ENCODE measurements at places on chromosomes 11 and 22.

GRCh38 chr11:127074151-127074761, 73.7 kb upstream of the KIRREL3 start:
- no peak for DNase-seq

DNA sequence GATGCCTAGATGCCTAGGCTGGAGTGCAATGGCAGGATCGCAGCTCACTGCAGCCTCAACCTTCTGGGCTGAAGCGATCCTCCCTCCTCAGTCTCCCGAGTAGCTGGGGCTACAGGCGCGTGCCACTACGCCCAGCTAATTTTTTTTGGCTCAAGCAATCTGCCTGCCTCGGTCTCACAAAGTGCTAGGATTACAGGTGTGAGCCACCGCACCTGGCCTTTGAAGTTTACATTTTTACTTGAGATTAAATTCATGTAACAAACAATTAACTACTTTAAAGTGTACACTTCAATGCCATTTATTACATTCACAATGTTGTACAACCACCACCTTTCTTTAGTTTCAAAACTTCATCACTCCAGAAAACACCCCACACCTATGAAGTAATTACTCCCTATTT, 3.5 kb upstream of the FOSL1 start:
- no peak for DNase-seq

- DNase-seq, result no peak
Measured at GRCh38 chr11:110301032-110301431, 4.6 kb upstream of the RDX start.

GRCh38 chr11:45949992-45950407, 27.5 kb downstream of the LARGE2 start:
- no peak for DNase-seq

DNA sequence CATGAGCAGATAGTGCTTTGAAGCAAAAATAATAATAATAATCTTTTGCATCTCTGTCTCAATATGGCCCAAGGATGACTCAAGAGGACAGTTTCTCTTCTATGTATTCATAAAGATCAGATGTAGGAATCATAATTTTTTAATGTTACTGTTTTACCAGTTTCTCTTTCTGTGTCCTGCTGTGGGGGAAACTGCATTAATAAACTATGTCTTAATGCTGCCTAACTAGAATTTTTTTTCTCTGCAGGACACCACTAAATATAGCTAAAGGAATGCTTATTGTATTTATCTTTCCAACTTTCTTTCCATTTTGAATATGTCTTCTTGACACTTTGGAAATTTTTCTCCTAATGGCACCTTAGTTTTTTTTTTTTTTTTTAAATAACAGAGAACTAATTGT, 6.5 kb downstream of the FJX1 start:
- no peak for DNase-seq

DNA sequence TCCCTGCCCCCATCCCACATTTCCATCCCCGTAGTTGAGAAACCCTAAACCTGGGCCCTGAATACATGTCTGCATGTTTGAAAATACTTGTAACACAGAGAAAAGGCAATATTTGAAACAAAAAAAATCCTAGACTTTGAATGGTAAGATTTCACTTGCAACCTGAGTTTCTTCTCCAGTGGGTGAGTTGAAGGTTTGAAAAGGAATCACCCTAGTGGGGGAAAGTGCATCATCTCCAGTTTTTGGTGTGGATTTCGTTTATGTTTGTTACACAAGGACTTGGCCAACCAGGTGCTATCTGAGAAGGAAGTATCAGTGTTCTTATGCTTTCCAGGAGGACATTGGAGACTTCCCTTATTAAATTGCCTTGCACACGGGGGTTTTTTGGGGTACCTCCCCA, 90.4 kb downstream of the ABTB2 start:
- no peak for DNase-seq

DNA sequence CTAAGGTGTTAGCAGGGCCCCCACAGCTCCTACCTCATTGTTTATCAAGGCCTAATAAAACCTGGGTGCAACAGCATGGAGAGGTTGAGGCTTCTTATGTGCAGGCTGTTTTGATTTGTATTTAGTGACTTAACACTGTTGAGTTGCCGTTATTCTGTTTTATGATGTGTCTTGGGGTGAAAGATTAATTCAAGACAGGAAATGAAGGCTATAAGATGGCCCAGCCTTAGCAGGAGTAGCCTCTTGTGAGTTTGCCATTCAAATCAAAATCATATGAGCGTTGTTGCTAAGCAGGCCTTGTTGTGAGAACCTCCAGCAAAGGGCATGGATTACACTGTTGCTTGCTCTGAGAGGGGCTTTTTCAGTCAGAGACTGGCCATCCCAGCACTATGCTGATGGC, 31.8 kb downstream of the MICAL2 start:
- no peak for DNase-seq

DNA sequence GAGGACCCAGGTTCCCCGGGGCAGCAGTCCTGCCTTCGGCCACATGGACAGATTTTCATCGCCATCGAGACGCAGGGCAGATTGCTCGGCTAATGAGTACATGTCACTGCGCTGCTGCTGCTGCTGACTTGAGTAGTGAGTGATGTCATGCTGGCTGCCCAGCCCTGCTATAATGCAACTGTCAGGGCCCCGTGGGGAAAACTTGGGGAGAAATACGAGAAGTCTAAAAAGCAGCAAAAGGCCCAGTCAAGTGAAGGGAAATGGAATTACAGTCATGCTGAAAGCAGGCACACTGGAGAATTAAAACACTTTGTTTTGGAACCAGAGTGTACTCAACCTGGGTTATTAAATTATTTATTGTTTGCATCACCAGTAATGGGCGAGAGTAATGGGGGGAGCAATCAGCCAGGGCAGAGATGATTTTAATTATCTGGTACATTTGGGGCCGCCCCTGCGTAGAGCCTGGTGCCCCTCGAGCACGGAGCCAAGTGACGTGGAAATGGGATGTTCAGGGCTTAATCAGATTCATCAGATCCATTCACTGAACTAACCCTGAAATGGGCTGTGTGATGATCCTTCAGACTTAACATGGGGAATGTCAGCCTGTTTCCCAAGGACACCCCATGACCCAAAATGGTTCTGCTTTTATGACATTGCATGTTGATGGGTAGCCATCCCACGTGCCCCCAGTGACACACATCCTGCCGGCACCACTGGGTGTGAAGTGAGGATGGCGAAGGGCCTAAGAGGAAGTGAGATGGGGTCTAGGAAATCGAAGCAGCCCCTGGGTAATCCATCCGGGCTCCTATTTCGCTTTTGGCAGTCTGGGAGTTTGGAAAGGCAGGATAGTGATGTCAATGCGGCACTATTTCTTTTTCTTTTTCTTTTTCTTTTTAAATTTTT, 241.6 kb upstream of the CADM1 start:
- DNase-seq, result no peak
